Uterus (tissue), 4 donors: ENCODE measurements at places on chromosomes 5 and 9. TPM values are rescaled to one million over a fixed set of nuclear protein-coding genes. Genes with fewer than 3 reads are reported as not detected.

The PALM2AKAP2 gene
- 49.5 TPM for total RNA-seq

The SCGB3A2 gene
- not detected for total RNA-seq

The CKMT2 gene
- total RNA-seq = 3.5 TPM

DNA sequence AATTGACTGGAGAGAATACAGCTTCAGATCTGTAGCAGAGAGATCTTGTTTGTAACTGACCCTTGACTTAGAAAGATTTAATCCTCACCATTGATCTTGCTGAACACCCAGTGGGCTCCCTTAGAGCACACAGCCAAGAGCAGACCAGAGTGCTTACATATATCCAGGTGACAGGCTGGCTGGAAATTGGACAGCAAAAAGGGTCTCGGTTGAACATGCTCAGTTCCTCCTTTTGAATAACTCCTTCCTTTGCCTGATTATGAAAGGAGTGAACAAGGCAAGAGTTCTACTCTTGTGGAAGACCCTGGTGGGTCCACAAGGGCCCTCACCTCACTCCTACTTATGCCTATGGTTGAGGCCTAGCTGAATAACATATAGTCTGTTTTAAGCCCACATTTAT is 134.2 kb upstream of the LHFPL2 start:
- no peak for DNase-seq

GRCh38 chr5:135379046-135379654 is 19.9 kb downstream of the MACROH2A1 start:
- DNase-seq = peak; percentile 32

GRCh38 chr5:134489227-134489944 is 36.1 kb upstream of the JADE2 start:
- no peak for DNase-seq

- no peak for DNase-seq
These were observed 49.0 kb upstream of the CKMT2 start for GRCh38 chr5:81183811-81184748.

DNA sequence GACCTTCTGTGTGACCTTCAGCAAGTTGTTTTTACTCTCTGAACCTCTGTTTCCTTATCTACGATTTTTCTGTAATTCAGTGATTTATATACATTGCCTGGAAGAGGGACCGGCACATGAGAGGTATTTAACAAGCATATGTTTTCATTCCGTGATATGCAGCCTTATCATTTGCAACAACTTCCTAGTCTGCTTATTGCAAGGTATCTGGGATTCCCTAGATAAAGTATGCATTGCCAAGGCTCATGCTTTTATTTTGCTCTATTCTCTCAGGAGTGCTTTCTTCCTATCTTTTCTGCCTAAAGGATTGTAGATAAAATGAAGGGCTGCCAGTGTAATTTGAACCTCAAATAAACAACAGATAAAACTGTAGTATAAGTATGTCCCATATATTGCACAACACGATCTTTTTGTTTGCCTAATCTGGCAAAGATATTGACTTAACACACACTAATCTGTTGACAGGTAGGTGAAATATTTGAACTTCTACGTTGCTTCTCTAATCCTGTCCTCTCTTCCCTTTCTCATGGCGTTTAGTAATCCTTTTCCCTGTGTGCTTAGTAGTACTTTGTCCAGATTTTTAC is 377.2 kb upstream of the TNC start:
- no peak for DNase-seq
